GM13976 (cell line): ENCODE measurements at places on chromosomes 3 and 15.

DNA sequence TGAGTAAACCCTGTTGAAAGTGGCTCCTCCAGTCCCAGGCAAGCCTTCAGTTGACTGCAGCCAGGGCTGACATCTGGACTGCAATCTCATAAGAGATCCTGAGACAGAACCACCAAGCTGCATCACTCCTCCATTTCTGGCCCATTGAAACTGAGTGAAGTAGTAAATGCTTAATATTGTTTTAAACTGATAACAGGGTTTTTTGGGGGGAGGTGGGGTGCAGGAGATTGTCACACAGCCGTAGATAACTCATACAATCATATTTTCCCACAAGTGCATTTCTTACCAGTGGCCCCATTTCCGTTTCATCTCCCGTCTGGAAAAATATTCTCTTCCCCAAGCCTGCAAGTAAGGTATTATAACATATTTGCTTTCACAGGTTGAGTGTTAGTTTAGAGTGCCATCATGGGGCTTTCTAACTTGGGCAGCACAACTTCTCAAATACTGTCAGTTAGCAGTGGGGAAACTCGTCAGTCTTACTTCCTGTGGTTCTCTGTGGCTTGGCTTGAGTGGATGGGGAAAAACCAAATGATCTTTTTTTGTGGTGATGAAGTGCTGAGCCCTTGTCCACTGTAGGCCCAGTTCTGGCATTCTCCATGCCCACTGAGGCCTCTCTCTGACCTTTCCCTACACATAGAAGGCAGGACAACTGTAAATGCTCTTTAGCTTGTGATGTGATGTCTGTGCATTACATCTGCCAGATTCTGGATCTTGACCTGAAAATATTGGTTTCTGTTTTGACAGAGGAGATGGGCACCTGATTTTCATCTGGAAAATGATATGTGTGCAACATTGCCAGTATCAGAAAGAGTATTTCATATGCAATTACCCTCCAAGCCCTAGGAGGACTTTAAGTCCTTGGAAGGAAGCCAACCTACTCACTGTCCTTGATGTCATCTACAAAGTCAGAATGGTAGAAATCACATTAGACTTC is 90.1 kb upstream of the BHLHE40 start:
- peak; percentile 51 for DNase-seq

DNA sequence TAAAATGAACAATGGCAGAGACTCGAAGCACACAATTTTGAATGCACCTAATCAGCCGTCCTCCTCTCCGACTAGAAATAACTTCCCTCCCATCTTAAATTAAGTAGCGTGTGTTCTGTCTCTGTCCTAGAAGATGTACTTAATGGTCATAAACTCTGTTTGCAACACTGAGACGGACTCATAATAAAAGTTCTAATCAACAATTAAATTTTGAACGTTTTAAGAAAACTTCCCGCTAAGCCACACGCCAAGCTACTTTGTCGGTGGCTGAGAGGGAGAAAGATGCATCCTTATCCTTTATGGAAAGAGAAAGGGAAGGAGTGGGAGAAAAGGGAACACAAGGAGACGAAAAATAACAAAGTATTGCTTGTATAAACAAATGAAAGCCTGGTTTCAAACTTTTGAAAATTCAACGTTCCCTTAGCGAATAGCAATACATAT is 989 bp downstream of the GNB4 start:
- no peak for DNase-seq

DNA sequence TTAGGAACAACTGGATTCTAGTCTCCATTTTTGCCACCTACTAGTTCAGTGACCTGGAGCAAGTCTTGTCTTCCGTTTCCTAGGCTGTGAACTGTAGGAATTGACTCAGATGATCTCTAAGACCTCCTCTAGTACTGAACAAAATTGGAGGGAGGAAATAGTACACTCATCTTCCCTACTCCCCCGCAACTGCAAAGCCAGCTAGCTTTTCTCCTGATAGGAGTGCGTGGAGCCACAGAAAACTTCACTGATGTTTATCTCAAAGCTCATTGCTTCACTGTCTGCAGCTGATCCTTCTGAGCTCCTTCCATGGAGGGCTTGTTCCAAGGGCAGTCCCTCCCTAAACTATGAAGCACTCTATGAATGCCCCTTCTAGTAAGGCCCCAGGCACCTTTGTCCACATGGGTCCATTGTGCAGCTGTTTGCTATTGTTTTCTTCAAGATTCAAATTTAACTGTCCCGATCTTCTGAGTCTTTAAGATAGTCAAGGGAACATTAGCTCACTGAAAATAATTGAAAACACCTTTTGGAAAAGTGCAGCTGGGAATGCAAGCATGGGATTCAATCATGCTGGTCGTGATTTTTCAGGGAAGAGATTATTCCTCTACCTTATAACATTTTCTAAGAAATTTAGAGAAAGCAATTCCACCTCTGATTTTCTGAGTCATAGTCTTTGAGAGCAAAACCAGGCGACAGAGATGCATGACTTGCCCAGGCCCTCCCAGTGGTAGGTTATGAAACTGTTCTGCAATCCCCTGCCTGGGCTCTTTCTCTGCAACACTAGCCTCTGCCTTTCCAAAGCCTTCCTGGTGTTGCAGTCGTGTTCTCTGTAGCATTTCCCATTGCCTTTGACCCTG is 24.3 kb downstream of the FILIP1L start:
- DNase-seq: peak; percentile 16

DNA sequence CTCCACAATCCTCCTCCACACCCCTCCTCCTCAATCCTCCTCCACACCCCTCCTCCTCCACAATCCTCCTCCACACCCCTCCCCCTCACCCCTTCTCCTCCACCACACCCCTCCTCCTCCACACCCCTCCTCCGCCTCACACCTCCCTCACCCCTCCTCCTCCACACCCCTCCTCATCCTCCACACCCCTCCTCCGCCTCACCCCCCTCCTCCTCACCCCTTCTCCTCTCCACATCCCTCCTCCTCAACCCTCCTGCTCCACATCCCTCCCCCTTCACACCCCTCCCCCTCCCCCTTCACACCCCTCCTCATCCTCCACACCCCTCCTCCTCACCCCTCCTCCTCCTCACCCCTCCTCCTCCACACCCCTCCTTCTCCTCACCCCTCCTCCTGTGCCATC is 69.8 kb upstream of the BLM start:
- DNase-seq: no peak

DNA sequence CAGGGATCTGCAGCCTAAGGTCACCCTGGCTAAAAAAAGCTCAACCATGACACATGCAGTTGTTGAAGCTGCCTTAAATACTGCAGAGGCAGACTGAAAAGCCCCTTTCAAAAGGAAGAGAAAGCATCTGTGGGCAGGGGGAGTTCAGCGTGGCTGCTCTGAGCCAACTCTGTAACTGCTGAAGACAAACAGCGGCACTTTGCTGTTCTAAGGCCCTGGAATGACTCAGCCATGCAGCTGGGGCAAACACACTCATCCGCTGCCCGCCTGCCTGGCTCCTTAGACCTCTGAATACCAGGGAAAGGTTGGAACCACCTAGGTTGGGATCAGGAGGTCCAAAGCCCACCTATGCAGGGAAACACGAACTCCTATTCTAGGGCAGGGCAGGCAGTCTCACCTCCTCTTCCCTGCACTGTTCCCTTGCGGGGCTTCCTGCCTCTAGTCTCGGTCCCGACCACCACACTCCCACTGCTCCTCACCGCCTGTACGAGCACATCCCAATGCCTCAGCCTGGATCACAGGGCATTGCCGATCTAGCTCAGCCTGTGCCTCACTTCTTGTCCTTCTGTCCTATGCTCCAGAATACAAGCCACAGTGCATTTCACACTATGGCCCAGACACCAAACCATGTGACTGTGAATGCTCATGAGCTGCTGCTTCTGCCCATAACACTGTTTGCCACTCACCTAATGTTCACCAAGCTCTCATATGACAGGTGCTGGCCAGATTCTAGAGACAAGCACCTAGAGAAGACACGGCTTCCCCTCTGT is 6.6 kb upstream of the MUSTN1 start:
- peak; percentile 56 for DNase-seq

DNA sequence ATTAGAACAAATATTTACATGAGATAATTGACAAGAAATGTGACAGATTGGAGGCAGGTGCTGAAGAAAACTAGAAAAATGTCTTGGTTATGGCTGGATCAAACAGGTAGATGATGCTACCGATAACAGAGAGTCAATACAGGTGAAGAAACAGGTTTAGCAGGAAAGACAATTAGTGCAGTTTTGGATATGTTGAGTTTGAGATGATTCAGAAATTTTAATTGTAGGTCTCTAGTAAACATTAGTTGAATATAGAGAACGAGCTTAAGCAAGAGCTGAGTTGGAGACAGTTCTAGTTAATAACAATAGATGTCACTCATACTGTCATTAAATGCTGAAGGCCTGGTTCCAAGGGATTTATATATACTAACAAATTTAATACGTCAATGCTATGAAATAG is 524.4 kb downstream of the NSUN3 start:
- DNase-seq: no peak

GRCh38 chr3:128382221-128382807 is 84.4 kb downstream of the DNAJB8 start:
- DNase-seq: no peak

GRCh38 chr3:13111873-13112520 is 38.8 kb upstream of the IQSEC1 start:
- no peak for DNase-seq

GRCh38 chr3:169759256-169759655 is 5.6 kb downstream of the TERC start:
- DNase-seq: no peak

GRCh38 chr3:151425627-151426340 is 35.1 kb downstream of the IGSF10 start:
- DNase-seq: peak; percentile 25
